CD14-positive monocyte (primary cell): ENCODE measurements at places on chromosomes 4 and X.
A peak's percentile ranks its signal among the peaks of the same experiment; 100 is the strongest.

DNA sequence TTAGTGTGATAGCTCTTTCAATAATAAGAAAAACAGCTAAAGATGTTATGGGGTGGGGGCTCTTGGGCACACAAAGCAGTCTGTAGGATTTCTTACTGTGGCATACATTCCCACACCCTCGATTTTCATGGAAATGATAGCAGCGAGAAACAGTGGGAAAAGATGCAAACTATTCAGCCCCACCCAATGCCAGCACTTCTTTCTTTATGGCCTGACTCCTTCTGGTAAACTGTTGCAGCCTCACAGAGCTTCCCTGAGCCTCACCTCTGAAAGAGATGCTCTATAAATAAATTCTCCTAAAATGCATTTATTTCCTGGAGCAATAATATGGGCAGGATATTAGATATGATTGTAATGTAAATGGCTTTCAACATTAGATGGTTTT is 910 bp downstream of the ANK2 start:
- no peak for DNase-seq

GRCh38 chr4:85826060-85826678 is 351.2 kb downstream of the ARHGAP24 start:
- no peak for DNase-seq

DNA sequence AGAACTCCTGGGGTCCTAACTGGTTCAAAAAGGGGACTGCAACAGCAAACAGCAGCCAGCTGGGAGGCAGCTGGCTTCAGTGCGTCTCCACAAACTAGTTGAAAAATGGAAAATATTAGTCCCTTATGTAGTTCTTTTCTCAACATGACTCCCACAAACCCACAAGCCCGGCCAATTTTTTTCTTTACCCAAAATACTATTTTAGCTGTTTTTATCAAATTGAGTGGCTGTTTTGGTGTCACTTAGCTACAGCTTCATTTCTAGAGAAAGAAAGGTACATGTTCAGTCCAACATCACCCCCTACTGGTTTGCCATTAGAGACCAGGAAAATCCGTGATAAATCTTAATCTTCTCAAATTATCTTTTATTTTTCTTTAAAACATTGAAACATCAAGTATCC is 97.2 kb downstream of the GUCY2F start:
- peak; percentile 3 for DNase-seq

DNA sequence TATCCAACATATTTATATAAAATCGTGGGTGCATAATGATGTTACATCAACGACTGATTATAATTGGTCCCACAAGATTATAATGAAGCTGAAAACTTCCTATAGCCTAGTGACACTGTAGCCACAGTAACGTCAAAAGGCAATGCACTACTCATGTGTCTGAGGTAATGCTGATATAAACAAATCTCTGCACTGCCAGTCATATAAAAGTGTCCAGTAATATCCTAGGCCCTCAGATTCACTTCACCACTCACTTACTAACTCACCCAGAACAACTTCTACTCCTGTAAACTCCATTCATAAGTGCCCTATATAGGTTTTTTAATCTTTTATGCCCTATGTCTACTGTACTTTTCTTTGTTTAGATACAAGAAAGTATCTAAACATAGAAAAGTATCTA is 18.8 kb downstream of the FRYL start:
- no peak for DNase-seq

- DNase-seq: no peak
These were observed 72.1 kb downstream of the ARHGEF38 start for GRCh38 chr4:105624530-105624929.
